ENCODE measurements at places on chromosomes 2 and 18.

DNA sequence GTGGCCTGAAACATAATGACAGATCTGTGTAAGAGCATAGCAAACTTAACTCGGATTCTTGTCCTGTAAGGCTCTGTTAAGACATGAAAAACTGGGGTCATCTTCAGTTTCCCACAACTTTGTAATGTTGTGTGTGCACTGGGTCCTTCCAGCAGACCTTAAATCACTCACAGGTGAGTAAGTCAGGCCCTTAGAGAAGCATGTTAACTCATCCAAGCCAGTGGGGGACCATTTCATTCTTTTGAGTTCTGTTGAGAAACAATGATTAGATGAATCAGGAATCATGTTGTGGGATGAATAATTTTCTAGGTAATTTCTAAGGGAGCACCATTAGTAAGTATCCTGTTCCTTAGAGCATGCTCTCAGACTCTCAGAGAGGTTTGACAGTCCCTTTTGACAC, 167.1 kb downstream of the ESCO1 start:
- H3K4me1 ChIP-seq = no peaks in the 10 kb centered on the region
- no peaks in the 10 kb centered on the region for H3K36me3 ChIP-seq
- no peaks in the 10 kb centered on the region for H3K27me3 ChIP-seq
- H3K27ac ChIP-seq = no peak overlapping the region
- DNase-seq = no peak

DNA sequence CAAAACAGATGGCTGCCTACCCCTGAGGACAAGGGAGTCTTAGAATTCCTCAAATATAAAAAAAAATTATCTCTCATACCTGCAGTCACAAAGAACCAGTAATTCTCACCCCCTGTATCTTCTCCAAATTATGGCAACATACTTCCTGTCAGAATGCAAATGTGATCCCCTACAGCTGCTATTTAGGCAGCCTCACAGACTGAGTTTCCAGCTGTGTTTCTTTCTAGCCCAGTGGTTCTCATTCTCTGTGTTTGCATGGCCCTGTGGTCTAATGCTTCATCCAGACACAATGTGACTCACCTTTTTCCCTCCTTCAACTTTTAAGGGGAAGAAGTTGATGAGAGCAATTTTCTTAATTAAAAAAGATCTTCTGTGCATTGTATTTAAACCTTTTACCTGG, 726.3 kb downstream of the TSN start:
- H3K36me3 ChIP-seq = no peaks in the 10 kb centered on the region
- no peak for DNase-seq
- H3K4me1 ChIP-seq = no peaks in the 10 kb centered on the region
- H3K27ac ChIP-seq = no peak overlapping the region
- no peaks in the 10 kb centered on the region for H3K27me3 ChIP-seq

DNA sequence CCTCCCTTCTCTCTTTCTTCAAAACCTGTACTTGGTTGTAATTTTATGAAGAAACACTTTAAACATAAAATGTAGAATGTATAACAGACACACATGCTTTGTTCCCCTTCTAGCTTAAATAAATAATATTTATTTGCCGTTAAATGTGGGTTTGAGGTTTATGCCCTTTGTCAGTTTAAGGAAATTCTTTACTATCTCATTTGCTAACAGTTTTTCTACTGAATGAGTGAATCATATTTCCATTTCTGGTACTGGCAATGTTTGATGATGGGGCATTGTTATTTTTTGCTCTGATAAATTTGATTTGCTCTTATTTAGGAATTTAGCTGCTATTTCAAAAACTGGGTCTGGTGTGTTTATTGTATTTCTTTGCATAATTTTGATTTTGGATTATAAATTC, 555.6 kb downstream of the CCDC85A start:
- no peak overlapping the region for H3K4me3 ChIP-seq
- no peak overlapping the region for H3K27ac ChIP-seq
- H3K4me1 ChIP-seq = no peaks in the 10 kb centered on the region
- DNase-seq = no peak
- H3K36me3 ChIP-seq = no peaks in the 10 kb centered on the region

DNA sequence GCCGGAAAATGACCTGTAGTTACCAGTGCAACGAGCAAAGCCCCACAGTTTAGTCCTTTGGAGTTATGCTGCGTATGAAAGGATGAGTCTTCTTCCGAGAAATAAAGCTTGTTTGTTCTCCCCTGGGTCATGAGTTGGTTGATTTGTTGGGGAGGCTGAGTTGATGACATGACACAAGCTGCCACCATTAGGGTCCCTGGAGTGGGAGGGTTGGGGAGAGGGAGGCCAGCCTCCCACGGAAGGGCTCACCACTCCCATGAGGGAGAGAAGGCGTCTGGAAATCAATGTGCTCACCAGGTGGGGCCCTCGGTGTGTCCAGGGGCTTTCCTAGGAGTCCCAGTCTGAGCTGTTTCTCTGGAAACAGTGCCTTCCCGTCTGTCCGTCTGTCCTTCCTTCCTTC, 7.4 kb upstream of the DGKD start:
- DNase-seq = no peak
- no peaks in the 10 kb centered on the region for H3K36me3 ChIP-seq
- H3K4me1 ChIP-seq = peaks cover 21% of the 10 kb centered on the region
- H3K27me3 ChIP-seq = no peaks in the 10 kb centered on the region
- H3K27ac ChIP-seq = no peak overlapping the region

Measured in activated naive CD8-positive, alpha-beta T cell treated with anti-CD3 and anti-CD28 coated beads, Interleukin-2, amount 10 ng/mL, durations not matched to agents 7 days and 5 days (primary cell).